ENCODE measurements at places on chromosomes 5 and 9. TPM values are rescaled to one million over a fixed set of nuclear protein-coding genes. Genes with fewer than 3 reads are reported as not detected.

Gene ANKRD34B
- total RNA-seq: not detected

Gene DNAJB5
- 3.3 TPM for total RNA-seq

Gene DNAJC25
- 2.3 TPM for total RNA-seq

Gene GFPT2
- total RNA-seq: 0.13 TPM

Gene PTGES
- total RNA-seq: 0.26 TPM

Gene GABRA1
- total RNA-seq: not detected

Gene TMOD1
- total RNA-seq: 1.7 TPM

Gene SNX18
- total RNA-seq: 8.7 TPM

Gene ACOT12
- not detected for total RNA-seq

Gene SLC46A2
- total RNA-seq: not detected

Gene OTP
- not detected for total RNA-seq

Gene ENTPD8
- 0.26 TPM for total RNA-seq

Gene TAS2R1
- total RNA-seq: not detected
